ENCODE measurements at places on chromosomes 1 and 21.

DNA sequence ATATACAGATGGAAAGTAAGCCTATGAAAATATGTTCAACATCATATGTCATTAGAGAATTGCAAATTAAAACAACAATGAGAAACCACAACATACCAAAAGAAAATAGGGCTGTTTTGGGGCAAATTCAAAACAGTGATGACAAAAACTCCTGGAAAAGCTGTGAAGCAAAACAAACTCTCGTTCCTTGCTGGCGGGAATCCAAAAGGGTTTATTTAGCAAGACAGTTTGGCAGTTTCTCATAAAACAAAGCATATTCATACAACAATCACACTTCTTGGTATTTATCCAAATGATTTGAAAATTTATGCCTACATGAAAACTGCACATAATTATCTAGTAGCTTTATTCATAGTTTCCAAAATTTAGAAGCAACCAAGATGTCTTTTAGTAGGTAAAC, 44.4 kb downstream of the COL11A1 start:
- no peak for DNase-seq

- no peak for DNase-seq
Observed at GRCh38 chr1:36709869-36710481, 227.3 kb upstream of the CSF3R start.

DNA sequence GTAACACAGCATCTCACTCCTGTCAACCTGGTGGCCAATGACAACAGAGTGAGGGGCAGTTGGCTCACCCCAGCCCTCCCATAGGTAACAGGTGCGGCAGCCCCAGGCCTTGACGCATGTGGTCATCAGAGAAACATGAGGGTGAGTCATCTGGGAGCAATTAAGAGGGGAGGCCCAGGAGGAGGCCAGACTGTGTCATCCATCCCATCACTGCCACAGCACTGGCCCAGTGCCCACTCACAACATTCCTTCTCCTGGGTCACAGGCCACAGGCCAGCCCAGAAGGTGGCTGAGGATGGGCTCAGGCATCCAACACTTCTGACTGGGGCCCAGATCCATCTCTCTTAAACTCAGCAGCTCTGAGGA, 17.1 kb downstream of the TEX35 start:
- DNase-seq, result no peak

DNA sequence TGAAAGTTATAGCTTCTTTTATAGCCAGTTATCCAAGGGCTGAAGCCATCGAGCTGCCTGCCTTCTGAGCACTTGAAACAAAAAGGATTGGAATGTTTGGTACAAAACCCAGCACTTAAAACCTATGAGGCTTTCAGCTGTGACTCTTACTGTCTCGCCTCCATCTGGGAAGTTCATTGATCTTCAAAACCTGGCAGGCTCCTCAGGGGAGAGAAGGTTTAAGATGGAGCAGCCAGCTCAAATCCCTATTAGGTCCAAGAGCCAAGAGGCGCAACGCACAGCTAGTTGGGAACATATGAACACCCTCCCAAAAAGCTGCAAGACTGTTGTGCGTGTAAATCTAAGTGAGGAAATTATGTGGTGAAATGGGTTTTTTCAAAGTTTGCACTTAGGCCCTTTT, 33.4 kb downstream of the BACE2 start:
- DNase-seq, result no peak

GRCh38 chr1:54851936-54852524, 35.0 kb downstream of the DHCR24 start:
- no peak for DNase-seq

DNA sequence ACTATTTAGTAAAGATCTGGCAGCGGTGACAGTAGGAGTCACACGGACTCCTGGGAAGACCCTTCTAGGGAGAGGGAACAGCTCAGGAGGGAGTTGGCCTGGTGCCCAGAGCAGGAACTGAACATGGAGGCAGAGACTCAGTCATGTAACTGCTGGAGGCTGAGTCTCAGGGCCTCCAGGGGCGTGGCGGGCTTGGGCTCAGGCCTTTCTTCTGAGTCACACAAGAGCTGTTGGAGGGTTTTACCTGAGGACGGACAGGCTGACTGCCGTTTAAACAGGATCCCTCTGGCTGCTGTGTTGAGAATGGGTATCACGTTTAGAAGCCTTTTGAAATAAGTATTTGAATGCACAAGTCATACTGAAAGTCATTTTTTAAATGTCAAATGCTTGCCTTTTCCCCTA, 7.2 kb upstream of the ETS2 start:
- no peak for DNase-seq

- no peak for DNase-seq
Observed at GRCh38 chr1:58839846-58840835, 56.3 kb upstream of the JUN start.

- DNase-seq, result no peak
Observed at GRCh38 chr1:168903237-168903830, 174.3 kb upstream of the DPT start.

DNA sequence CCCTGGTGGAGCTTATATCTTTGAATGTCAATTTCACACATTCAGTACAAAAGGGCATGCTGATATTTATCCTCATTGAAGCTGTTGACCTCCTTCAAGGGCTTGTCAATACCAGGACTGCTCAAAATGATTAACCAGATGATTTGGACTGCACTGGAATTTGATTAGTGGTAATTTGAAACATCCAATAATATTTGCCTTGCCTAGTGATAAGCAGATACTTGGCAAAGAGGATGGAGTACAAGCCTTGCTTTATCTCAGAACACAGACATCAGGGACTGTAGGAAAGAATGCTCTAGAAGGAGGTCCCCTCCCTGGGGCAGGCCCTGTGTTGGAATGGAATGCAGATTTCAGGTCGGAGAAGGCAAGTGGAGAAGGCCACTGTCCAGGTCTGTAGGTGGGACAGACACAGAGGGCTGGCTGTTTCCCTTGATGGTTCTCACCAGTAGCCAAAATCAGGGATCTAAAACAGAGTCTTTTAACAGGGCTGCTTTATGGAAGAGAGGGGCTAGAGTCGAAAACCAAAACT, 64.8 kb upstream of the ZNF648 start:
- DNase-seq, result no peak

DNA sequence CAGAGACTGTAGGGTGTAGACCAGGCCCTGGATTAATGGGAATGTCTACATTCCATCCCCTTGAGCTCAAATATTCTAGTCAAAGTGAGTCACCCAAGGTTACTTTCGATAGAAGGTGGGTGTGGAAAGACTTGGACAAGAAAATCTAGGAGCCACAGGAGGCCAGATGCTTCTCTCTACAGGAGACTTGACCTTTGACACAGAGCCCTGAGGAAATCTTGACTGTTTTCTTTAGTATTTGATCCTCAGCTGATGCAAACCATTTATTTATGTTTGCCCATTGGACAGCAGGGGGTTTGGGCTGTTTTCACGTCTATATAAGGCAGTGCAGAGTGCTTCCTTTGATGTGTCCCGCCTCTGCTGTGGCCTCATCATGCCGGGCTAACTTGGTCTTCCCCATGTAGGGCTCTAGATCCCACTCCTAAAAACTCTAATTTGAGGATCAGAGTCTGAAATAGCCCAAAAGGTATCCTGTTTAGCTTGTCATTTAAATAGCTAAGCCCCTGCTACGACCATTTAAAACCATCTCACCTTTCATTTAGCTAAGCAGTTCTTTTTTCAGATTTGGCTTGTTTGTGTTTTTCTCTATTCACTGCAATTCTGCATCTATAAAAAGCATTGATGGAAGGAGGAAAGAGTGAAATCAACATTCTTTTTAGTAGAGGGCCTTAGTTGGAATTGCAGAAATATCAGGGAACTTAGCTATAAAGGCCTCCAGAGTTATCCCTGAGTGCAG, 15.5 kb upstream of the MAP3K7CL start:
- no peak for DNase-seq

DNA sequence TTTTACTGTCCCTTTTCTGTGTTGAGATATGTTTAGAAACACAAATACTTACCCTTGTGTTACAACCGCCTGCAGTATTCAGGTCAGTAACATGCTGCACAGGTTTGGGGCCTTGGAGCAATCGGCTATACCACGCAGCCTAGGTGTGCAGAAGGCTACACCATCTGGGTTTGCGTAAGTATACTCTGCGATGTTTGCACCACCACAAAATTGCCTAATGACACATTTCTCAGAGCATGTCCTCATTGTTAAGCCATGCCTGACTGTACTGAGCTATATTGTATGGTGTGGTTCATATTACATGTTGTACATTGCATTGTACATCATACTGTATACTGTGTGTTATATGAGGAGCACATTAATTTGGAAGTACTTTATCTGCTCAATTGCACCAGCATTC, 247.4 kb downstream of the RHOU start:
- no peak for DNase-seq

DNA sequence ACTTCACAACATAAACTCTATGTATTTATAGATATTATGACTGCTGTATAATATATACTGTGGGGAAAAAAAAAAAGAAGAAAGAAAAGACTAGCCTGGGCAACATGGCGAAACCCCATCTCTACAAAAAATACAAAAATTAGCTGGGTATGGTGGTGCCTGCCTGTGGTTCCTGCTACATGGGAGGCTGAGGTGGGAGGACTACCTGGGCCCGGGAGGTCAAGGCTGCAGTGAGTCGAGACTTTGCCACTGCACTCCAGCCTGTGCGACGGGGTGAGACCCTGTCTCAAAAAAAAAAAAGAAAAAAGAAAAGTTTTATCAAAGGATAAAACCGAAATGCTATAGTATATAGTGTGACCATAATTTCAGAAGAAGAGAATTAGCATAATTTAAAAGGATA, 2.7 kb downstream of the EXOC8 start:
- no peak for DNase-seq

- no peak for DNase-seq
Observed at GRCh38 chr1:3924186-3924824, 24.2 kb upstream of the C1orf174 start.

DNA sequence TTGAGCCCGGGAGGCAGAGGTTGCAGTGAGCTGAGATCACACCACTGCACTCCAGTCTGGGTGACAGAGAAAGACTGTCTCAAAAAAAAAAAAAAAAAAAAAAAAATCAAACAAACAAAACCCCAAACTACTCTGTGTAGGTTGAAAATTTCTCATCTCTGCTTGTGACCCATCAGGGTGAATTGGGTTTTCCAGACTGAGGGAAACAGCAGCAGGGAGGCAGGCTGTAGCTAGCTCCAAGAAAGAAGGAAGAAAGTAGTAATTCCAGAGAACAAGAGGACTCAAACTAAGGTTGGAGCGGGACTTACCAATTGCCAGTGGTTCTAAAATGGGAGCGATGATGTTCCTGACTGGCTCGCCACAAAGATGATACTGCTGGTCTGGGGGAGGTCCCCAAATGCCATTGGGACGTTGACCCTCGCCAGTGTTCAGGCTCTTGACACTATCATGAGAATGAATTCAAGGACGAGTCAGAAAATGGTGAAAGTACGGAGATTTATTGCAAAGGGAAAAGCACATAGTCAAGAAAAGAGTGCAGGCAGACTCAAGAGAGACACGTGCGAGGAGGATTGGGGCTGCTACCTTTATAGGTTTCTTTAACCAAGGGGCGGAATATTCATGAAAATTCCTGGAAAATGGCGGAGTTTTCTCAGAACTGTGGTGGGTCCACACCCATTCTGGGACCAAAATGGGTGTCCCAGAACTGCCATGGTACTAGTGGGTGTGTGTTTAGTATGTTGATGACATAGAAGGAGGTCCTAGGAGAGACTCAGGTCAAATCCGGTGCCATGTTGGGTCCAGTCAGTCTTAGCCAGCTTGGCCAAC, 13.4 kb downstream of the AADACL4 start:
- no peak for DNase-seq

GRCh38 chr1:54499360-54500106, 48.5 kb upstream of the ACOT11 start:
- DNase-seq, result peak; percentile 74

Data from nephron progenitor cell (in vitro differentiated cells).